Activated T-cell treated with anti-CD3 and anti-CD28 coated beads, Interleukin-2, amount 50 U/mL, for 72 hours (primary cell): ENCODE measurements at places on chromosomes 4 and X. TPM values are rescaled to one million over a fixed set of nuclear protein-coding genes. Genes with fewer than 3 reads are reported as not detected.

DNA sequence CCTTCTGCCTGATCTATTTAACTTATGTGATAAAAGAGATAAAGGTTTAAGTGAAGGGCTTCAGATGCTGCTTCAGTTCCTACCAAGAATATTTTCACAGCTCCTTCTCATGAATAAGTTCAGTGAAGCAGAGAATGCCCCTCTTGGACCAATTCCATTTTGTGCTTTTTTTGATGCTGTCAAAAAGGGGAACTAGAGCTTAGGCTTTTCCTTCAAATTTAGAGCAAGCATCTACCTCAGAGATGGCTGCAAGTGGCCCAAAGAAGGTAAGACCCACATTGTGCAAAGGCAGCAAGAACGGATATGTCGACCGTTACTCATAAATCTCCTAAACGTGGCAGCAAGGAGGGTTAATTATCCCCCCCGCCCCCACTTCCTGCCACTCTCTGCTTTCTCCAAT is 4.5 kb downstream of the CHRDL1 start:
- no peak overlapping the region for H3K27ac ChIP-seq
- H3K4me3 ChIP-seq, result no peak overlapping the region
- peaks cover 61% of the 10 kb centered on the region for H3K27me3 ChIP-seq
- no peaks in the 10 kb centered on the region for H3K4me1 ChIP-seq
- DNase-seq, result no peak

DNA sequence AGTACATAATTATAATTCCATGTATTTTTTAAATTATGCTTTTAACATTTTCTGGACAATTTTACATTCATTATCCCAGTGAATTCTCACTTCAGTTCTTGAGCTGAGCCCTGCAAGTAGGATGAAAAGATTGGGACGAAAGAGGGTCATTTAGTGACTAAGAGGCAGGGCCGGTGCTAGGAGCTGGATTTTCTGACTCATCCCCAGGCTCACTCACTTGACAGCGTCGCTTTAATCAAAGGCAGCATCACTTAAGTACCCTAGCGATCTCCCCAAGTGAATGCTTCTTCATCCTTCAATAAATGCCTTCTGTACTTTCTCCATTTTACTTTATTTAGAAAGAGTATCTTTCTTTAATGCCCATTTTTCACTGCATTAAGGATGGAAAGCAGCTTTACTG is 263.6 kb downstream of the HS3ST1 start:
- H3K36me3 ChIP-seq, result no peaks in the 10 kb centered on the region
- H3K27ac ChIP-seq, result no peak overlapping the region
- no peak overlapping the region for H3K4me3 ChIP-seq
- no peaks in the 10 kb centered on the region for H3K27me3 ChIP-seq
- DNase-seq, result no peak
- no peaks in the 10 kb centered on the region for H3K4me1 ChIP-seq

GRCh38 chr4:29047341-29048041 is 1672.7 kb upstream of the PCDH7 start:
- no peaks in the 10 kb centered on the region for H3K4me1 ChIP-seq
- no peaks in the 10 kb centered on the region for H3K36me3 ChIP-seq
- no peak overlapping the region for H3K27ac ChIP-seq
- no peaks in the 10 kb centered on the region for H3K27me3 ChIP-seq
- DNase-seq, result no peak
- no peak overlapping the region for H3K4me3 ChIP-seq

DNA sequence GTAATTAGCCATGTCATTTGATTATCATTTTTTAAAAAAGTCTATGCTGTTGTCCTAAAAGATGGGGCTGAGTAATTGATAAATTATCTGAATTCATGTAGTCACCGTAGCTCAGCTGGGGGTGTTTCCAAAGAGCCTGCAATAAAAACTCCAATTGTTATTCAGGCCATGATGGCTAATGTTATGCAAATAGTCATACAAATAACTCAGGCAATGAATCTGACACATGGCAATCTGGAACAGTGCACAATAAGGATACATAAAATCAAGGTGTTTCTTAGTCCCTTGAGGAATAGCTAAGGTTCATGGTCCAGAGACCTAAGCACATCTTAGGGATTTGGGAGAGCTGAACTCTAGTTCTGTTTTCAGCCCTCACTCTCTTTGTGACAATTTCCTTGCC is 15.2 kb downstream of the MMRN1 start:
- no peaks in the 10 kb centered on the region for H3K27me3 ChIP-seq
- DNase-seq, result no peak
- H3K4me3 ChIP-seq, result no peak overlapping the region
- no peak overlapping the region for H3K27ac ChIP-seq
- H3K36me3 ChIP-seq, result no peaks in the 10 kb centered on the region

Gene CDKL2
- total RNA-seq, result 1.3 TPM

GRCh38 chrX:111444881-111445280 is 32.9 kb upstream of the DCX start:
- DNase-seq, result no peak
- no peaks in the 10 kb centered on the region for H3K4me1 ChIP-seq
- H3K4me3 ChIP-seq, result no peak overlapping the region
- peaks cover 59% of the 10 kb centered on the region for H3K27me3 ChIP-seq
- H3K27ac ChIP-seq, result no peak overlapping the region

- no peaks in the 10 kb centered on the region for H3K27me3 ChIP-seq
- DNase-seq, result no peak
- H3K4me1 ChIP-seq, result peaks cover 16% of the 10 kb centered on the region
- H3K4me3 ChIP-seq, result no peak overlapping the region
- no peak overlapping the region for H3K27ac ChIP-seq
Measured at GRCh38 chr4:7753271-7753670, 186.4 kb downstream of the AFAP1 start.

DNA sequence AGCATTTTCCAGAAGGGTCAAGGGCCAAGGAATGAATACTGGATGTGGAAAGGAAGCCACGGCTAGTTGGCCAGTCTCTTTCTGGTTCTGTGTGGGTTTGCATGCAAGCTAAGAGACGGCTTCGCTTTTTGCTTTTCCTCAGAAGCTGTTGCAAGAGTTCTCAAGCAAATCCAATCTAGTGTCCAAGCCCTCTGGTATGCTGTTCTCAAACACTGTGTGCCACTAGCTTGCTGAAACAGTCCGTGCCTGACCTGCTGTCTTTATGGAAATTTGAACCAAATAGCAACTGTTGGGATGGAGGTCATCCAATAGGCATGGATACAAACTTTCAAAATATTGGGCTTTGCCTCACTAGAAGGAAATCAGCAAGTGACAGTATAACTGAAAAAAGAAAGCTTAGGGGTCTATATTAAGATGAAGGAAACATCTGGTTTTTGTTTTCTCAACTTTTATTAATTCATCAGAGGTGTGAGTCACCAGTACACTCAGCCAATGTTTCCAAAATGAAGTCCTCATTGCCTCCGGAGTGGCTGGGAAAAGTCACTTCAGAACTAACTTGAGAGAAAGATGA is 70.5 kb downstream of the SLC9A6 start:
- no peak for DNase-seq
- no peaks in the 10 kb centered on the region for H3K4me1 ChIP-seq
- no peak overlapping the region for H3K27ac ChIP-seq

- no peak overlapping the region for H3K4me3 ChIP-seq
- no peaks in the 10 kb centered on the region for H3K27me3 ChIP-seq
- H3K36me3 ChIP-seq, result peaks cover 2% of the 10 kb centered on the region
- H3K27ac ChIP-seq, result no peak overlapping the region
Measured at GRCh38 chr4:188554413-188554812, 415.2 kb downstream of the TRIML1 start.

DNA sequence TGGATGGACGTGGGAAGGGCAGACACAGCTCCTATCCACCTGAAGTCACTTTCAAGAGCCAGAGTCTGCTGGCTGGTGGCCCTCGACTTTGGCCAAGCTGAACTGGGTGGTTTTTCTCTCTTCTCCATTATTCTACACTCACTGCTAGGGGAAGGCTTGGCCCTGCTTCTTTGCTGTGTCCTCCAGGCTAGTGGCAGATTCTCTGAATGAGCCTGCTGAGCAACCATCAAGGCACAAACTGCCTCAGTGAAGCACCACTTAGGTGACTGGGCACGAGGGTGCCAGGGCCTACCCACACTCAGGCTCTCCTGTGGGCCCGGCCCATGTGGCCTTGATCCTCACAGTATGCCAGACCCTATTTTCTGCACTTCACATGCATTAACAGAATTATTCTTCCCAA is 92.0 kb downstream of the PJA1 start:
- no peaks in the 10 kb centered on the region for H3K36me3 ChIP-seq
- DNase-seq, result no peak
- no peaks in the 10 kb centered on the region for H3K4me1 ChIP-seq
- peaks cover 16% of the 10 kb centered on the region for H3K27me3 ChIP-seq
- no peak overlapping the region for H3K4me3 ChIP-seq

DNA sequence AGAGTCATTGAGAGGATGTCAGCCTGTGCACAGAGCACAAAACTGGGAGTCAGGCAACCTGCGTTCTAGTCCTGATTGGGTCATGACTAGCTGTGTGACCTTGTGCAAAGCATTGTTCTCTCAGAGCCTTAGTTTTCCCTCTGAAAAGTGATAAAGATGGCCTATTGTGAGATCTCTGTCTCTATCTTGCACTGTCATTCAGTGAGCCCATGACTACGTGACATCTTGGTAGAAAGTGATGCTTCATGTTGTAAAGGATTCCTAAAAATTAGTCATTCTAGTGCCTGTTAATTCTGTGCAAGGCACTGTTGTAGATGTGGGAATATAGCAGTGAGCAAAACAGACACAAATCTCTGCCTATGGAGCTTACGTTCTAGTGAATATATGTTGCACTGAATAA is 2.5 kb downstream of the PGRMC1 start:
- H3K4me1 ChIP-seq, result peaks cover 23% of the 10 kb centered on the region
- DNase-seq, result no peak
- no peak overlapping the region for H3K27ac ChIP-seq
- H3K27me3 ChIP-seq, result peaks cover 30% of the 10 kb centered on the region

Gene ARHGAP6
- total RNA-seq, result not detected

DNA sequence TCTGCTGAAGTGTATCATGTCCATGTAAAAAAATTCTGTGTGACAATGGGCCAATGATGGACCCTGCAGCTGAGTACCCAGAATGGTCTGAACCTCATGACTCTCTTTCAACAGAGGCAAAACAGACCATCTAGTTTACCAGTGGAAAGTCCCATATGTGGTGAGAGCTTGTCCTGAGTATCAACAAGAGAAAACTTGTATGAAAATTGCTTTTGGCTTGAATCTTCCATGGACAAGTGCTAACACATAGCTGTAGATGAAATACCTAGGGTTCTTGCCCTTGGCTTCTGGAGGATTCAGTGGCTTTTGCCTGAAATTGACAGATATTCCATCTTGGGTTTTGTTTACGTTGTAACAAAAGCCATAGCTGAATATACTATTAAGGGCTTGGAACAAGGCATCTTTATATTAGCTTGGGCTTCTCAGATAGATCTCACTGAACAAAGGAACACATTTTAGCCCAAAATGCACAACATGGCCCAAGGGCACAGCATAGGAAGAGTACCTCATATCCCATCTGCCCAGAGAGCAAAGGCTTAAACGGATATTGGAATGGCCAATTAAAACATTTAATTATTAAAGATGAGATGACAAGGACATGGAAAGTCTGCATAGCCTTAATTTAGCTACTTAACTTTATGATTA is 128.5 kb upstream of the HPGD start:
- no peaks in the 10 kb centered on the region for H3K4me1 ChIP-seq
- H3K36me3 ChIP-seq, result no peaks in the 10 kb centered on the region
- H3K4me3 ChIP-seq, result no peak overlapping the region
- H3K27ac ChIP-seq, result no peak overlapping the region
- H3K27me3 ChIP-seq, result peaks cover 5% of the 10 kb centered on the region
- no peak for DNase-seq

DNA sequence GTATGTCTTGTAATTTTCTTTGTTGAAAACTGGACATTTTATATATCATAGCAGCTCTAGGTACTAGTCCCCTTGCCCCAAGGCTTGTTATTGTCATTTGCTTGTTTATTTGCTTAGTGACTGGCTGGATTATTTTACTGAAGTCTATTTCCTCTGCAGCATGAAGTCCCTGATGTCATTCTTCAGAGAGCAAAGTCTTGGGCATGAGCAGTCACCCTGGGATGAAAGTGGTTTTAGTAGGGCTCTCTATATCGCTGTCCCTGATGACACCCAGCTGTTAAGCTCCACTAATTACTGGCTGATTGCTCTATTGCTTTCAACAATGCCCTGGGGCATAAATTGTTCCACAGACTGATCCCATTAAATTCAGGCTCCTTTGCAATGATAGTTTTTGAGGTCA is 113.5 kb upstream of the USP9X start:
- H3K4me3 ChIP-seq, result no peak overlapping the region
- peaks cover 50% of the 10 kb centered on the region for H3K27me3 ChIP-seq
- no peak overlapping the region for H3K27ac ChIP-seq
- peaks cover 6% of the 10 kb centered on the region for H3K36me3 ChIP-seq

DNA sequence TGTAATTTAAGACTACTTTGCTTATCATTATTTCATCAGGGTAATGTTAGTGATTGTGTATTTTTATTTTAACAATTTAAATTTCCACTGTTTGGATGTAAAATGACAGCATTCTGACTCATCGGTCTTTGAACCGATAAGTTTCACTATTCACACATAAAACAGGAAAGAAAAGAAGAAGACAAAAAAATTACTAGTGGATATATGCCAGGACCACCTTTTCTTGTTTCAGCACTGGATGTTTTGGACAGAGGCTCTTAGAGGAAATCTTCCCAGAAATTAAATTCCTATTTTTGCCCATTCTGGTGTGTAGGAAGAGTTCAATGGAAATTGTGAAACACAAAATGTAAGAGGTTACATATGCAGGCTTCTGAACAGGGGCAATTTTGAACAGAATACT is 57.4 kb downstream of the VEGFC start:
- no peak for DNase-seq
- H3K27me3 ChIP-seq, result no peaks in the 10 kb centered on the region
- no peaks in the 10 kb centered on the region for H3K36me3 ChIP-seq
- no peak overlapping the region for H3K4me3 ChIP-seq
- no peaks in the 10 kb centered on the region for H3K4me1 ChIP-seq
- H3K27ac ChIP-seq, result no peak overlapping the region

Gene GAB1
- total RNA-seq, result 1.6 TPM
